ENCODE measurements at places on chromosomes 12 and 14.
A peak's percentile ranks its signal among the peaks of the same experiment; 100 is the strongest.

DNA sequence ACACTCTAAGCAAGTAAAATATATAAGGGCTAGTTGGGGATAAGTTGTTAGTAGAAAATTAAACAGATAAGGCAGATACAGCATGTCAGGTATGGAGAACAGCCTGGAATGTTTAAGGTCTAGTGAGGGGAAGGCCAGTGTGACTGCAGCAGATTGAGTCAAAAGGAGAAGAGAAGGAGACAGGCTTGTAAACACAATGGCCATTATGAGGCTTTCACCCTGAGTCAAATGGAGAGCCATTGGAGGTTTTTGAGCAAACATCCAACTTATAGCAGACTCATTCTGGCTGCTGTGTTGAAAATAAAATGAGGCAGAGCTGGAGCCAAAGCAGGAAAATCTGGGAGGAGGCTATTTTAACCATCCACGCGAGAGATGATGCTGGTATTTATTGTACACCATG is 142.0 kb downstream of the DUSP6 start:
- no peak for DNase-seq

GRCh38 chr14:72476657-72477499 is 417.0 kb downstream of the DPF3 start:
- DNase-seq, result peak; percentile 28

- DNase-seq, result no peak
These were observed 4.3 kb downstream of the KLRC4 start for GRCh38 chr12:10405294-10405693.

DNA sequence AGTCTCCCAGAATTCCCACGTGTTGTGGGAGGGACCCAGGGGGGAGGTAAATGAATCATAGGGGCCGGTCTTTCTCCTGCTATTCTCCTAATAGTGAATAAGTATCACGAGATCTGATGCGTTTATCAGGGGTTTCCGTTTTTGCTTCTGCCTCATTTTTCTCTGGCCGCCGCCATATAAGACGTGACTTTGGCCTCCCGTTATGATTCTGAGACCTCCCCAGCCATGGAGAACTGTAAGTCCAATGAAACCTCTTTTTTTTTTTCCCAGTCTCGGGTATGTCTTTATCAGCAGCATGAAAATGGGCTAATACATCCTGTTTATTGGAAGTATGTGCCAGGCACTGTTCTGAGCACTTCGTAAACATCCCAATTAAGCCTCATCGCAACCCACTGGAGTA is 788 bp downstream of the KRT72 start:
- no peak for DNase-seq

GRCh38 chr12:64538121-64538520 is 72.2 kb upstream of the RASSF3 start:
- DNase-seq, result no peak

GRCh38 chr12:66191547-66192126 is 2.6 kb downstream of the IRAK3 start:
- DNase-seq, result no peak

DNA sequence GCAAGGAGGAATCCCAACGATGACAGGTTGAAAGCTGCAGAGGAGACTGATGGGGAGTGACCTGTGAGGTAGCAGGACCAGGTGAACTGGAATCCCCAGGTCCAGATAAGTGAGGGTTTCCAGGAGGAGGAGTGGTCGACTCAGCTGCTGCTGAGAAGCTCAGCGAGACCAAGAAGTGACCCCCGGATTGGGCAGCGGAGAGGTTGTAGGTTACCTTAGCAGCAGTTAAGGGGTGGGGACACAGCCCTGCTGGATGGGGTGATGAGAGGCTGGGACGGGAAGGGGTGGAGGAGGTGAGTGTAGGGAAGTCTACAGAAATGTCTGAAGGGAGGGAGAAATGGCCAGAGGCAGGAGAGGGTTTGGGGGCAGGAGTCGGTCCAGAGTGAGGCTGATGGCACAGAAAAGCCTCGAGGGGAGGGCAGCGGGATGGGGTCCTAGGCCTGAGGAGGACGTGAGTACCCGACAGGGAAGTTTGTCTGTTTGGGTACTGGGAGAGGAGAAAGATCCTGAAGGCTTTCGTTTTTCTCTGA is 2.6 kb upstream of the RCOR1 start:
- DNase-seq, result no peak

- no peak for DNase-seq
These were observed 132.3 kb downstream of the CCDC59 start for GRCh38 chr12:82225871-82226270.

DNA sequence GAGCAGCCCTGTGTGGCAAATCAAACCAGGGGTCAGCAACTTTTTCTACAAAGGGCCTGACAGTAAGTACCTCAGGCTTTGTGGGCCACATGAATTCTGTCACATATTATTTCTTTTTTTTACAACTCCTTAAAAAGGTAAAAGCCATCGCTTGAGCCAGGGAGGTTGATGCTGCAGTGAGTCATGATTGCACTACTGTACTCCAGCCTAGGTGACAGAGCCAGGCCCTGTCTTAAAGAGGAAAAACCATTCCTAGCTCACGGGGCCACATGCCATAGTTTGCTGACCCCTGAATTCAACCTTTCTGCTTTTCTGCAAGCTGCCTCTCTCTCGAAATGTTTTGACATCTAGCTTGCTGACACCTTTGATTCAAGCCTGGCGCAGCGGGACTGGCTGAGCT is 55.1 kb upstream of the CORO1C start:
- no peak for DNase-seq

- DNase-seq, result no peak
These were observed 422.9 kb upstream of the OR4E1 start for GRCh38 chr14:22096514-22096895.

GRCh38 chr12:28459481-28459880 is 269.2 kb downstream of the CCDC91 start:
- DNase-seq, result no peak

- no peak for DNase-seq
These were observed 29.6 kb downstream of the HSD17B6 start for GRCh38 chr12:56792678-56793077.

DNA sequence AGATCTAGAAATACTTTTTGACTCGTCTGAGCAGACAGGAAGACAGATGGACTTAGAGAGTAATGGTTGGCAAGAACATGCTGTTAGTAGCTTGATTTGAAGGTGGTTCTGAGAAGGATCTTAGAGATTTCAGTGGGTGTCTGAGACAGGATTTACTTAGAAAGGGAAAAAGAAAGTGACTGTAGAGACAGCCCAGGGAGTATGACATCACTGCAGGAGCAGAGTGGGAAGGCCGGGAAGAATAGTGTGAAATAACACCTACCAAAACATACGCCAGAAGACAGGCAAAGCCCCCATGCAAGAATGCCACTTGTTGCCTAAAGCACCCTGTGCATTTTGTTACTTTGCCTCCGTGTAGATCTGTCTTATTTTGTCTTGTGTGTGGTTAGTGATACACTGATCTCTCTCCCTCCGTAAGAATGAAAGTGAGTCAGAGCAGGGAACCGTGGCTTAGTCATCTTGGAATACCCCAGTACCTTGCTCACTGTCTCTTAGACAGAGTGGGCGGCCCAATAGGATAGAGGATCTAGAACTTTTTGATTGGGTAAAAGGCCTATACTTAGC is 161.3 kb upstream of the IFNG-AS1 start:
- DNase-seq, result peak; percentile 56

DNA sequence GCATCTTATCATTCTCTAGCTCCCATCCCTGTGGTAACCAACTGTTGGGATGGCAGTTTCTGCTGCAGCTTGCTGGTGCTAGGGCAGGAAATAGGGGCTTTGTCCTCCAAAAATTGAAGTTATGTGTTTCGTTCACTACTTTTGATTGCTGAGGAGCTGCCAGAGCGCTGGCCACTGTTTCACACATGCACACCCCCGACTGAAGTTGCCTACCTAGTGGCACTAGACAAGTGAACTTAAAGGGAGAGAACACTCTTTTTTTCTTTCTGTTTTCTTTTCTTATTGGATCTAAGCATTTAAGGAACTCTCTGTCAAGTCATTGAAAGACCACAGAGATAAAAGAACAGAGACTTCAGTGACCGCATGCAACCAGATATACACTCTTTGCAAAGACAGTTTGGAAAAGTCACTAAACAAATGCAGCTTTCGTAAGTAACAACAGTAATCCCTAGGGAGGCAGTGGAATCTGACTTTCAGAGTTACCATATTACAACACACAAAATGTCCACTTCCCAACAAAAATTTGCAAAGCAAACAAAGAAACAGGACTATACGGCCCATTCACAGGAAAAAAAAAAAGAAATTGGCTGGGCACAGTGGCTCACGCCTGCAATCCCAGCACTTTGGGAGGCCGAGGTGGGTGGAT is 12.0 kb downstream of the TFCP2 start:
- no peak for DNase-seq

GRCh38 chr12:89706986-89707702 is 1.5 kb downstream of the ATP2B1 start:
- DNase-seq, result no peak

DNA sequence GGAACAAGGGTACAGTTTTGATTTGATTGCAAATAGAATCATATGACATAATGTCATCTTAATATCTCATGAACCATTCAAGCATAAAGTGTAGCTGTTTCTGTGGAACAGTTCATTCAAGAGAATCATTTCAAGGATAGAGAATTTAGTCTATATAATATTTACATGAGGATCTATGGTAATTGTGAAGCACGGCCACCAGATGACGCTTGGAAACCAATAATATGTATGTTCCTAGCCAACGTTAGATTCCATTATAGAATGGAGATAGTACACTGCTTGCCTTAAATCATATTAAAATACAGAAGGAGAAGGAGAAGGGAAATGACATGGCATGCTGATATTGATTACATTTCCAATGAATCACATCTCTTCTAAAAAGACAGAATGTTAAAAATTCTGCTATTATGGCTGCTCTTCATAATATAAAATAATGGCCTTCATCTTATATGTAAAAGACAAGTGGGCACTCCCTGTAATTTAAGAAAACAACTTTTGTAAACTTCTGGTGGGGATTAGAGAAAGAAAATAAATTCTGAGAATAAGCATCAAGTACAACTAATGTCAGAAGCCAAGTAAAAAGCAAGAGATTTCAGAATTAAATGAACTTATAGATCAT is 351.0 kb downstream of the NAV3 start:
- DNase-seq, result no peak

GRCh38 chr14:68541178-68541896 is 251.5 kb downstream of the ZFP36L1 start:
- DNase-seq, result no peak

- DNase-seq, result no peak
These were observed 61.7 kb downstream of the SUSD6 start for GRCh38 chr14:69673104-69673503.

DNA sequence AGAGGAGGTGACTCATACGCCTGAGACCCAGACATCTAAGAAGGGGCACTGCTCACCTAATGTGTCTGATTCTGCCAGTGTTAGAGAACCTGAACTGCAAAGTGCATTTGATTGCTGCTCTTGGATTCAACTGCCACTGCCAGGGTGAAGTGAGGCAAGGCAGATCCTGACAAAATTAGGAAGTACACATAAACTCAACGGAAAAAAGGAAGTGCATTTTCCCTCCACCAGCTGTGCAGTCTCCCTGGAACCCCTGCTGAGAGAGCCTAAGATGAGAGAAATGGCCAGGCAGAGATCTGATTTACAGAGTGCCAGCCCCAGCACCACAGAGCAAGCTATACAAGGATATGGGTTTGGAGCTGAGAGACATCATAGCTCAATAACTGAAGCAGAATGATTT is 215.3 kb downstream of the SEC23A start:
- DNase-seq, result no peak

DNA sequence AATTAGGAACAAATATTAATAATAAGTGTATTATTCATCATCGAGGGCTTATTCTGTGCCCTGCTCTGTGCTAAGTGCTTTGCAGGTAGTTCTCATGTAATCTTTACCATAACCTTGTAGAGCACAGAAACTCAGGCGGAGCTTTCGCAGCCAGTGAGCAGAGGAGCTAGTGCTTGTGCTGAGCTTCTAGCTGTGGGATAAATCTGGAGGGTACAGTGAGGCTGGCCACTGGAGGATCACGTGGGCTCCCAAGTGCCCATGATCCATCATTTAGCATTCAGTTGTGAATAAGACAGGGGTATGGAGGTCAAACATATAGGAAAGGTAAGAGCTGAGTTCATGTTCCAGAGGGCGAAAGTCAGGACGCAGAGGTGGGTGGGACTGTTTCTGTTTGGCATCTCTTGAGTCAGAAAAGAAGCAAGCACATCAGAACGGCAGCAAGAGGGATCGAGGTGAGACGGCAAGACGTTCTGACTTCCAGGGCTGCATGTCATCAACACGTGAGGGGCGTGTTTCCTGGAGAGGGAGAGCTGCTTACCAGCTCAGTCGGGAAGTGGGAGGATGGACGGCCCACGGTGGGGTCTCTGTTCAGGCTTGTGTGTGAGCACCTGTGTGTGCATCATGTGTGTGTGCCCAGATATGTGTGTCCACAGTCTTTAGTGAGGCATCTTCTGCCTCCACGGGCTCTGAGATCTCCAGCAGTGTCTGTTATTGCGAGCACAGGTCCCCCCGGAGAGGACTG is 16.8 kb upstream of the KRT80 start:
- DNase-seq, result no peak

- DNase-seq, result no peak
These were observed 189.5 kb upstream of the HMGA2 start for GRCh38 chr12:65634626-65635331.

DNA sequence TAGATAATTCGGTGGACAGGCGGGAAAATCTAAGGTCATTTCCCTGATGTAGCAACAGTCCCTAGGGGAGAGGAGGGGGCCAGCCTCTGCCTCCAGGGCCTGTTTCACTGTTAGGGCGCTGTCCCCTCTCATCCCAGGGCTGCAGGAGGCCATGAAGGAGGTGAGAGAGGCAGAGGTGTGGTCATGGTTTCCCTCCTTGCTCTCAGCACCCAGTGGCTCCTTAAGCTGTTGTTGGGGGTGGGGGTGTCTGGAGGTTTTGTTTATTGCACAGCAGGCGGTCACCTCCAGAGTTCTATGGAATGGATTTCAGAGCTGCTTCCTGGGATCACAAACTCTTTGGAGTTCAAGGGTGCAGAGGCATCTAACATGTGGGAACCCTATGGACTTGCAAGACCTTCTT is 212.5 kb upstream of the RTL1 start:
- no peak for DNase-seq

- DNase-seq, result no peak
These were observed 221.8 kb downstream of the PHLDA1 start for GRCh38 chr12:75809746-75810145.

GRCh38 chr14:106500571-106500970 is 974.2 kb downstream of the TMEM121 start:
- DNase-seq, result no peak

DNA sequence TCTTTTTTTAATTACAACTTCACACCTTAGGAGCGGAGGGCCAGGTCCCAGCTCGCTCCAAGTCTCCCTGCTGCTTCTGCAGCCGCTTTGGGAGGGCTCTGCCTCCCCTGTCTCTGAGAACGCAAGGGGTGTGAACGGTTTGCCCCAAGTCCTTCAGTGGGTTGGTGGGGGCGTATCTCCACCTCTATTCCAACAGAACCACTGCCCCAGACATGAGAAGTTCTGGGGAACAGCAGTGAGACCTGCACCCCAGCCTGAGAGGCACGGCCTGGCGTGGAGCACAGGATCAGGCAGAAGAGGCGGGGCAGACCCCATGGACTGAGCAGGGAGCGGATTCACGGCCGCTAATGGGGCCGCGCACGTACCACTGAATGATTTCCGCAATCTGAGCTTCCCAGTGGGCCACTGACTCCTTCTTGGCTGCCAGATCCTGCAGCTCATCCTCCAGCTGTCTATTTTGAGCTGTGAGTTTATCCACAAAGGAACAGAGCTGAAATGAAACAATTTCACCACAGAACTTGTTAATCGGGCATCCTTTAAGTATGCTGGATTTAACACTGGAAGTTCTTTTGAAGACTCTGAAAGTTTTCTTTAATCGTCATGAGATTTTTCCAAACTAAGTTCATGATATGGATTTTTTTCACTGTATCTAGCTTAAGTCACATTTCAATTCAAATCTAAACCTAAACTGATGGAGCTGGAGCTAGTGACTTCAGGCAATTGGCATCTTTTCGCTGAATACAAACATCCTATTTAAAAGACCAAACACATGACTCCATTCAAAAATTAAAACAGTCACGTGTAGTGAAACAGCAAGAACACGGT is 44.4 kb downstream of the AMN start:
- no peak for DNase-seq

Measured in stimulated activated CD4-positive, alpha-beta T cell treated with anti-CD3 and anti-CD28 coated beads, Interleukin-1b, Interleukin-23, amount 100 ng/mL, for 24 hours (primary cell).